ENCODE measurements at places on chromosomes 5 and 9. TPM values are rescaled to one million over a fixed set of nuclear protein-coding genes. Genes with fewer than 3 reads are reported as not detected.

- H3K27ac ChIP-seq = no peak overlapping the region
- H3K27me3 ChIP-seq = no peaks in the 10 kb centered on the region
- DNase-seq = no peak
- H3K4me1 ChIP-seq = no peaks in the 10 kb centered on the region
- no peak overlapping the region for H3K4me3 ChIP-seq
Observed at GRCh38 chr9:110978516-110978915, 59.8 kb downstream of the LPAR1 start.

GRCh38 chr9:114606068-114606467, 5.0 kb upstream of the TMEM268 start:
- no peak overlapping the region for H3K4me3 ChIP-seq
- H3K4me1 ChIP-seq = peaks cover 3% of the 10 kb centered on the region
- no peaks in the 10 kb centered on the region for H3K27me3 ChIP-seq
- no peak overlapping the region for H3K27ac ChIP-seq

Gene RBM27
- total RNA-seq = 19.0 TPM

DNA sequence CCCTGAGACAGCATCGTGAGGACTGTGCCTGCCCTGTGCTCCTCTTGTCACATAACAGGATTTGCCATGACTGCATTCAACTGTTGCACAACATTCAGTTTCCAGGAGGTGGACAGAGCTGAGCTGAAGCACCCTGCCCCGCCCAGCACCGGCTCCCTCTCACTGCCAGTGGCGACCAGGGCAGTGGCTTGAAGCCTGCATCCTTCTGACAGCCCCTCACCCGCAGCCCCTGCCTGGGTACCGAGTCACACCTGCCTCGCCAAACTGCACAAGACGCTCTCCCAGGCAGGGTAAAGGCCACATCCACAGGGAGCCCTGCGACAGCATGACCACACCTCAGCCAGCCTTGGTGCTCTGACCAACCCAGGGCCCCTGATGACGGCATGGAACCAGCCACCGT, 59.9 kb upstream of the ZNF354A start:
- DNase-seq = no peak
- no peaks in the 10 kb centered on the region for H3K36me3 ChIP-seq
- no peak overlapping the region for H3K27ac ChIP-seq
- H3K27me3 ChIP-seq = no peaks in the 10 kb centered on the region
- H3K4me3 ChIP-seq = no peak overlapping the region

DNA sequence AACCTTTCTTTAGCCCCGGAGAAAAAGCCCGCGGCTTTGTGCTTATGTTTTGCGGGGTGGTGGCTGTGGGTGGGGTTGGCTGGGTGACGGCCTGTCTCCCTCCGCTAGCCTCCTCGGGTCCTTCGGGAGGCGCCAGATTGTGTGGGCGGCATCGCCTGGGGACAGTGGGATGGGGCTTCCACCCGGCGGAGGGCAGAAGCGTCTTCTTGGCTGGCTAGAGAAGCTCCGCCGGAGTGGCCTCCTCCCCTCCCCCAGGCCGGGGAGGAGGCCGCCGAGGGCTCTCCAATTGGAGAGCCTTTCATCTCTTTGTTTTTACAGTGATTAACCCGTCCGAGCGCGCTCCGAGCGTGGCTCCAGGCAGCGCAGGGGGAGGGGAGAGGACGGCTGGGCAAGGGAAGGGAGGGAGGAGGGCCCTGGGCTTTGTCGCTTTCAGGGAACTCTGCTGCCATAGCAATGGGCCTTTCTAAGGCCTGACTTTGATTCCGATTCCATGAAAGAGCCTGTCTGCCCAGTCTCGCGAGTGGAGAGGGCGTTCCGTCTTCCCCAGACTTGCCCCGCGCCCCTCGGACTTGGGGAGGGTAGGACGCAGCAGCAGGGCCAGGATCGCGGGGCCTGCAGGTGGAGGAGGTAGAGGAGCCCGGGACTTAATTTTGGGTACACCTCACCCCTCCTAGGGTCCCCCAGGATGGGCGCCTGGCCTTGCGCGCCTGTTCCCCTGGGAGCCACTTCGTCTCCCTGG, 36.7 kb upstream of the TIFAB start:
- peak; percentile 88 for DNase-seq
- no peak overlapping the region for H3K4me3 ChIP-seq
- H3K27ac ChIP-seq = no peak overlapping the region
- H3K36me3 ChIP-seq = no peaks in the 10 kb centered on the region
- H3K27me3 ChIP-seq = peaks cover 39% of the 10 kb centered on the region

DNA sequence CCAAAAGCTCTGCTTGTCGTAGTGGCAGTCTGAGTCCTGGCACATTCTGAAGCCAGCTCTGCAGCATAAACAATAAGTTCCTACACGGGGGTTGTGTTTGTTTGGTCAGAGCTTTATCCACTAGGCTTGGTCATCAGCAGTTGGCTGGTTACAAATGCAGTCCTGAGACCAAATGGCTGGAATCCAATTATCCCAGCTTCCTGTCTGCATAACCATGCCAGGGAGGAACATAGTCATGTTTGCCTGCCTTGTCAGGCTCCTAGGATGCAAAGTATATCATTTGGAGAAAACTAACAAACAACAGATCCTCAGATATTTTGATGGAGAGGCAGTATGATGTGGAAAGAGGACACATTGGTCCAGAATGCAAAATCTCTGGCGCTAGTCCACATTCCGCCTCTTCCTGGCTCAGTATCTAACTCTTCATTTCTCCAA, 85.8 kb downstream of the FBXO38 start:
- H3K4me1 ChIP-seq = no peaks in the 10 kb centered on the region
- no peak overlapping the region for H3K4me3 ChIP-seq
- no peaks in the 10 kb centered on the region for H3K36me3 ChIP-seq
- no peaks in the 10 kb centered on the region for H3K27me3 ChIP-seq
- H3K27ac ChIP-seq = no peak overlapping the region

DNA sequence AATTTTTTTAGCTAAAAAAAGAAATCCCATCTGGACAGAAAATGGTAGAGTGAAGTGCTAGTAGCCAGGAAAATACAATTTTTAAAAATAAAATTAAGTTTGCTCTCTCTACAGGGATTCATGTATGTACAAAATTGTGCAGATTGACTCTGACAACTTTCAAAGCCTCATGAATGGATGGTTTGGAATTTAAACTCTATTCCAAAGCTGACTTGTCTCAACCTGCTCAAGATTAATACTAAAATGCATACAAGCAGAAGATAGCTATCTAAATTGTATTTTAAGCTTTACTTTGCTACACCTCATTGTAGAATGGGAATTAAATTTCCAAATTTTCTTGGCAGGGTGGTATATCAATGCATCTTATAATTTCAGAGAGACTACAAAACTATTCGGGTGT, 257.6 kb downstream of the RFX3 start:
- DNase-seq = no peak
- no peaks in the 10 kb centered on the region for H3K27me3 ChIP-seq
- H3K4me3 ChIP-seq = no peak overlapping the region

Gene HMGCS1
- 55.1 TPM for total RNA-seq

Gene MOB3B
- total RNA-seq = 22.5 TPM

- no peak for DNase-seq
- peak overlapping the region; percentile 77 for H3K27ac ChIP-seq
- no peaks in the 10 kb centered on the region for H3K27me3 ChIP-seq
- peaks cover 7% of the 10 kb centered on the region for H3K4me1 ChIP-seq
- H3K4me3 ChIP-seq = peak overlapping the region; percentile 85
Observed at GRCh38 chr5:73815631-73816030, 189.6 kb downstream of the ARHGEF28 start.

- H3K4me1 ChIP-seq = no peaks in the 10 kb centered on the region
- DNase-seq = peak; percentile 51
- H3K4me3 ChIP-seq = no peak overlapping the region
- H3K27me3 ChIP-seq = no peaks in the 10 kb centered on the region
Observed at GRCh38 chr5:26700759-26701384, 337.5 kb downstream of the CDH9 start.

Gene OTULINL
- total RNA-seq = 10.8 TPM

- no peak for DNase-seq
- no peaks in the 10 kb centered on the region for H3K27me3 ChIP-seq
- H3K36me3 ChIP-seq = no peaks in the 10 kb centered on the region
Observed at GRCh38 chr9:71037521-71037920, 83.9 kb downstream of the TRPM3 start.

- no peak overlapping the region for H3K27ac ChIP-seq
- no peaks in the 10 kb centered on the region for H3K36me3 ChIP-seq
- DNase-seq = no peak
- H3K4me3 ChIP-seq = no peak overlapping the region
Observed at GRCh38 chr5:117533792-117534191, 959.2 kb upstream of the SEMA6A start.

DNA sequence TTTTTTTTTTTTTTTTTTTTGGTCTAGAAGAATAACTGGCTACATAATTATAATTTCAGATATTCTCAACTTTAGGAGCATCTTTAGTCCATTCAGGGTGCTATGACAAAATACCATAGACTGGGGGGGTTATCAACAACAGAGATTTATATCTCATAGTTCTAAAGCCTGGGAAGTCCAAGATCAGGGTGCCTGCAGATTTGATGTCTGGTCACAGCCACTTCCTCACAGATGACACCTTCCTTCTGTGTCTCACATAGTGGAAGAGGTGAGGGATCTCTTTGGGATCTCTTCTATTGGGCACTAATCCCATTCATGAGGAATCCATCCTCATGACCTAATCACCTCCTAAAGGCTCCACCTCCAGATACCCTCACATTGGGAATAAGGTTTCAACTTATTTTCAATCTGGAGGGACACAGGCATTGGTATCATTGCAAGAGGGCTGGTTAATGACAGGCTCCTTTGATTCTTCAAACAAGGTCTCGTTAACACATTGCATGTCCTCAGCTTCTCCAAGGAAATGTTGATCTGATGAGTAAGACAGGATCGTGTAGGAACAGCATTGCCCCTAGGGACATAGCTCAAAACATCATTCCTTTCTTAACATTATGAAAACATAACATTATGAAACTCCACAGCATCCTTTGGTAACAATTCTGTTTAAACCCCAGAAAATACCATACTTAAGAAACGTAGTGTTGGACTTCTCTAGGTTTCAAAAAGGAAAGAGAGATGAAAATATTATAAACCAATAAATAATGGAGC, 372.4 kb downstream of the SEMA5A start:
- H3K4me3 ChIP-seq = no peak overlapping the region
- no peak for DNase-seq
- no peaks in the 10 kb centered on the region for H3K27me3 ChIP-seq

Gene LRRC8A
- 37.4 TPM for total RNA-seq

- no peaks in the 10 kb centered on the region for H3K36me3 ChIP-seq
- no peak for DNase-seq
- H3K27ac ChIP-seq = no peak overlapping the region
- no peaks in the 10 kb centered on the region for H3K4me1 ChIP-seq
- H3K4me3 ChIP-seq = no peak overlapping the region
Observed at GRCh38 chr5:120684213-120684612, 220.1 kb downstream of the PRR16 start.

DNA sequence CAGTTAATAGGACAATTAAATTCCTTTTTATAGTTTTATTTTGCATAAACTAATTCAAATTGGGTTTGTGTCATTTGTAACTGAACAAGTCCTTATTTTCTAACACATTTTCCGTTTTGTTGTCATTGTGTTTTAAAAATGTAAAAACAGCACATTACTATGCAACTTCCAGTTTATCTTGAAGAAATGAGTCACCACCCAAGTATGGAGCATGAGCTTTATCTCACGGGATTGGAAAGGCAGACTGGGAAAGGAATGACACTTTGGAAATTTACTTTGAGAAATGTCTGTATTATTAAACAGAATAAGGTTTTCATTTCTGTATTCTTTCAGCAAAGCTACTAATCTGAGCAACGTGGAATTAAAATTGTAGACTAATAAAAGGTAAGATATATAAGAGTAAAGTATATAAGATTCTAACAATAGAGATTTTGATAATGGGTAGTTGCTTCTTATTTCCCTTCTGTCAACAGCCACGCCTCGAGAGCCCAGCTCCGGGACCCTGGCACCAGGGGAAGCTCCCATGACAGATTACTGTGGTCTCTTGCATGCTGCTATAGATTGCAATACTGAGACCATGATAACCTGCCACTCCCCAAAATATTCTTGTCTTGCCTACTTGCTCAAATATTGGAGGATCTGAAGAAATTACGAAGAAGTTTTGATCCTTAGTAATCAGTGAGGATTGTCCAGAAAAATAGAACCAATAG, 433.1 kb downstream of the CHSY3 start:
- no peaks in the 10 kb centered on the region for H3K36me3 ChIP-seq
- no peak overlapping the region for H3K4me3 ChIP-seq
- no peaks in the 10 kb centered on the region for H3K27me3 ChIP-seq
- DNase-seq = no peak

Gene OLFM1
- total RNA-seq = 33.7 TPM

GRCh38 chr9:99360026-99360425, 137.9 kb downstream of the SEC61B start:
- H3K4me1 ChIP-seq = peaks cover 2% of the 10 kb centered on the region
- no peak overlapping the region for H3K27ac ChIP-seq
- H3K4me3 ChIP-seq = no peak overlapping the region
- H3K27me3 ChIP-seq = peaks cover 2% of the 10 kb centered on the region
- no peaks in the 10 kb centered on the region for H3K36me3 ChIP-seq

GRCh38 chr5:29161399-29162291, 2031.8 kb upstream of the CDH6 start:
- no peak for DNase-seq
- no peaks in the 10 kb centered on the region for H3K27me3 ChIP-seq
- H3K4me1 ChIP-seq = no peaks in the 10 kb centered on the region
- no peak overlapping the region for H3K27ac ChIP-seq
- no peaks in the 10 kb centered on the region for H3K36me3 ChIP-seq

Gene SAPCD2
- total RNA-seq = 2.3 TPM

GRCh38 chr5:124790301-124790894, 44.0 kb upstream of the ZNF608 start:
- H3K4me1 ChIP-seq = no peaks in the 10 kb centered on the region
- no peaks in the 10 kb centered on the region for H3K27me3 ChIP-seq
- no peak overlapping the region for H3K4me3 ChIP-seq
- H3K36me3 ChIP-seq = no peaks in the 10 kb centered on the region
- no peak for DNase-seq
- H3K27ac ChIP-seq = no peak overlapping the region

Gene TSPAN17
- 34.3 TPM for total RNA-seq

Gene CDHR2
- 4.2 TPM for total RNA-seq

GRCh38 chr5:9201011-9201410, 344.9 kb downstream of the SEMA5A start:
- no peaks in the 10 kb centered on the region for H3K36me3 ChIP-seq
- no peak for DNase-seq
- H3K4me3 ChIP-seq = no peak overlapping the region
- no peaks in the 10 kb centered on the region for H3K27me3 ChIP-seq
- H3K4me1 ChIP-seq = no peaks in the 10 kb centered on the region

GRCh38 chr5:159582756-159583541, 252.7 kb upstream of the IL12B start:
- no peaks in the 10 kb centered on the region for H3K36me3 ChIP-seq
- no peak overlapping the region for H3K27ac ChIP-seq
- H3K27me3 ChIP-seq = no peaks in the 10 kb centered on the region
- H3K4me1 ChIP-seq = no peaks in the 10 kb centered on the region
- no peak overlapping the region for H3K4me3 ChIP-seq
